ENCODE measurements at places on chromosomes 5 and 9.

DNA sequence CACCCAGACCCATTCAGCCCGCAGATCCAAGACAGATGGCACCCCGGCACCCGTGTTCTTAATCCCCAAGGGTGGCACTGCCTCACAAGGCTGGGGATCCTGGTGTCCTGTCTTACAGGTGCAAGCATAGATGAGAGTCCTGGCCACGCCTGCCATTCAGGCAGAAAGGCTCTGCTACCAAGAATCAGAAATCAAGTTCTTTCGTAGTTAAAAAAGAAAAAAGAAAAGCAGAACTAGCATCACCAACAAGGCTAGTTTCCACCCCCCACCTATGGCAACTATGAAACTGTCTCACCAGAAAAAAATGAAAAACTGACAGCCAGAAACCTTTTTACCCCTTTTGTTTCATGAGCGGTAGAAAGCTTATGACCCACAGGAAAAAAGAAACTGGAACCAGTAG, 170.4 kb downstream of the SYK start:
- DNase-seq: no peak

GRCh38 chr9:76424491-76424890, 30.3 kb upstream of the RFK start:
- DNase-seq: no peak

- DNase-seq: no peak
Measured at GRCh38 chr5:92676215-92677165, 904.5 kb downstream of the NR2F1-AS1 start.

GRCh38 chr9:109536859-109537258, 38.8 kb upstream of the PTPN3 start:
- no peak for DNase-seq

- DNase-seq: no peak
Measured at GRCh38 chr9:127349483-127350113, 47.4 kb upstream of the SLC2A8 start.

- DNase-seq: no peak
Measured at GRCh38 chr5:128687930-128688329, 149.9 kb upstream of the FBN2 start.

DNA sequence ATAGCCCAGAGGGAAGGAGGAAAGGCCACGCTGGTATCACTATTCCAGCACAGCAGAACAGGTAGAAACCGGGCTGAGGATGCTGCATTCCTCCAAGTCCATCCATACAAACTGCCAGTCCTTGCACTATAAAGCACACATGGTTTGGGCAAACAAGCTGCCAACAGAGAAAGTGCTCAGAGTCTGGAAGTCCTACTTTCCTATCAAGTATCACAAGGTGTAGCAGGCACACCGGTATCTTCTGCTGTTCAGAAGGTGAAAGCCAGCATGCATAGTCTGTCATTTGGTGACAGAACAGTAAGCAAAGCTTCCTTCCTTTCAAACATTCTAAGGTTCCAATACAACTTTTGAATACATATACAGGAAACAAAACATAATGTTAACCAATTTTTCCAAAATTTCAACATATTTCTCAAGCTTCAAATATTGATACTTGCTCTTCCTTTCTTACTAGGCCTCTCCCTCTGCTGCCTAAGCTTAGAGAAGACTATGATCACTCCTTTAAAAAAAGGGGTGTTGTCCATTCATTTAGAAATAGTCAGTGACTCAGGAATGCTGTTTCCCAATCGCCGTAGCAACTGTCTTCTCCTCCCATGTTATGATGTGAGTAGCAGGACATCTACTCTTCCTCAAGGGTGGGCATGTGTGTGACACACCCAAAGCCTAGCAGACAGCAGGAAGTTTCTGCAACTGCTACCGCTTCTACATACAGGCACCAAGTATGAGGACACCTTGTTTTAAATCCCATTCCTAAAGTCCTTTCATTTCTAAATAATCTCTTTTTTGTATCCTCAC, 14.7 kb downstream of the DIAPH1 start:
- peak; percentile 32 for DNase-seq

- DNase-seq: no peak
Measured at GRCh38 chr5:76685704-76686103, 30.2 kb upstream of the F2R start.

- DNase-seq: no peak
Measured at GRCh38 chr5:14399054-14399692, 182.4 kb upstream of the OTULINL start.

DNA sequence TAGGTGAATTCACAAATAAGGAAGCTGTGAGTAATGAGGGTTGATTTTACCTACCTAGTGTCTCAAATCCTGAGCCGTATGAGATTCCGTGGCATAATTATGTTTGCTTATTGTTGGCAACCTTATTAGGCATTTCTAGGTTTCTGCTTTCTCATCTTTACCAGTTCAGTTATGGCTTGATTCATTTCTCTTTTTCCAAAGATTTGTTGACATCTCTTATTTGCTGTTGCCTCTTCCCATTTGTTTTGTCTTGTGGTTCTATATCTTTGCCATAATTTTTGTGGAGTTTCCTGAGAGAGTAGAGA, 470 bp downstream of the IL31RA start:
- no peak for DNase-seq

DNA sequence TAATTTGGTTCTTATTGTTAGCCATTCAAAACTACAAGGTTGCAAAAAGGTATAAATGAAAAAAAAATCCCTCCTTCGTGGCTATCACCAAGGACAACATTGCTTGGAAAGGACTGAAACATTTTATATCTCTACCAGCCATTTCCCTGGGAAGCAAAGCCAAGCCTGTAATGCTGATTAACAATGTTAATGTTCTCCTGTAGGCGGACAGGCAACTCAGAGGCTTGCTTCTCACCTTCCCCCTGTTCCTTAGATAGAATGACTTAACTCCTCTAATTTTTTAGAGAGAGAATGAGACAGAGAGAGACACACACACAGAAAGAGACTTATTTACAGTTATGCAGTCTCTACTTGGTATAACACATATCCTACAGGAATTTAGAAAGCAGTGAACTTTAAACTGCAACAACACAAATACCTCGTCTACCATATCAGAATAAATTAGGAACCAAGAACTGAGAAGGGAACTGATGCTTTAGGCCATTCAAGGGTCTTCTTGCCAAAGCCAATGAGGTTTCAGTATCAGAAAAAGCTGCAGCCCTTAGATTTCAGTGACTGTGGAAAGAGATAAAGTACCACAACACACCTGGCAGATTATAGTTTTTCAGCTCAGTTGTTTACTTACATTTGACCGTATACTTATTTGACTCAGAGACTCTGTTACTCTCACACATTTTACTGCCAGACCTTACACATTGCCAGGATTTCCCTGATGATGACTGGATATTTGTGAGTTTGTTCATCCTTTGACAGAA, 20.9 kb upstream of the MAN2A1 start:
- DNase-seq: no peak

DNA sequence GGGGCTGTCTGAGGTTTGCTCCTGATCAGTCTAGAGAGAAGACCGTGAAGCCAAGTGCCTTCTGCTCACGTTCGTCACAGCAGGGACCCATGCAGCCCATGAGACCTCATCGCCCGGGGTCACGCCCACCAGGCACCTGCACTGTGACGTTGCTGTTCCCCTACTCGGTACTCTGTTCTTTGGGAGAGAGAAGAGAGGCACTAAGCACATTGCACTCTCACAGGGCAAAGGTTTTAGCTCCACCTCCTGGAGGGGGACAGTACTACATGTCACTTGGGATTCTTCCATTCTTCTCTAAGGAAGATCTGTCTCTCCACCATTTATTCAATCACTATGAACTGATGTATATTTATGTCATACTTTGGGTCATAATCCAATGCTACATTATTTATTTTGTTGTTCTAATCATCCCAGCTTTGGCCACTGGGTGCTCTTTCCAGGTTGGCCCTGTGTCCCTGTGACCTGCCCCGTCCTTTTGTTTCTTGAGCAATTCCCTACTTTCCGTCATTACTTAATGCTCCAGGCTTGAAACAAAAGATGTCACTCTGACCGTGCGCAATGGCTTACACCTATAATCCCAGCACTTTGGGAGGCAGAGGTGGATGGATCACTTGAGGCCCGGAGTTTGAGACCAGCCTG, 31.4 kb upstream of the BRD3 start:
- DNase-seq: peak; percentile 71

Measured in H9 (cell line).